ENCODE measurements at places on chromosomes 12 and 14. TPM values are rescaled to one million over a fixed set of nuclear protein-coding genes. Genes with fewer than 3 reads are reported as not detected.

- H3K4me1 ChIP-seq: peaks cover 18% of the 10 kb centered on the region
- no peak for DNase-seq
- H3K27me3 ChIP-seq: no peaks in the 10 kb centered on the region
- no peak overlapping the region for H3K4me3 ChIP-seq
- H3K36me3 ChIP-seq: peaks cover 8% of the 10 kb centered on the region
- H3K27ac ChIP-seq: no peak overlapping the region
Observed at GRCh38 chr14:103015426-103015825, 41.9 kb downstream of the CDC42BPB start.

- H3K36me3 ChIP-seq: no peaks in the 10 kb centered on the region
- no peak overlapping the region for H3K4me3 ChIP-seq
- no peaks in the 10 kb centered on the region for H3K27me3 ChIP-seq
Observed at GRCh38 chr12:59122784-59123183, 202.5 kb upstream of the LRIG3 start.

DNA sequence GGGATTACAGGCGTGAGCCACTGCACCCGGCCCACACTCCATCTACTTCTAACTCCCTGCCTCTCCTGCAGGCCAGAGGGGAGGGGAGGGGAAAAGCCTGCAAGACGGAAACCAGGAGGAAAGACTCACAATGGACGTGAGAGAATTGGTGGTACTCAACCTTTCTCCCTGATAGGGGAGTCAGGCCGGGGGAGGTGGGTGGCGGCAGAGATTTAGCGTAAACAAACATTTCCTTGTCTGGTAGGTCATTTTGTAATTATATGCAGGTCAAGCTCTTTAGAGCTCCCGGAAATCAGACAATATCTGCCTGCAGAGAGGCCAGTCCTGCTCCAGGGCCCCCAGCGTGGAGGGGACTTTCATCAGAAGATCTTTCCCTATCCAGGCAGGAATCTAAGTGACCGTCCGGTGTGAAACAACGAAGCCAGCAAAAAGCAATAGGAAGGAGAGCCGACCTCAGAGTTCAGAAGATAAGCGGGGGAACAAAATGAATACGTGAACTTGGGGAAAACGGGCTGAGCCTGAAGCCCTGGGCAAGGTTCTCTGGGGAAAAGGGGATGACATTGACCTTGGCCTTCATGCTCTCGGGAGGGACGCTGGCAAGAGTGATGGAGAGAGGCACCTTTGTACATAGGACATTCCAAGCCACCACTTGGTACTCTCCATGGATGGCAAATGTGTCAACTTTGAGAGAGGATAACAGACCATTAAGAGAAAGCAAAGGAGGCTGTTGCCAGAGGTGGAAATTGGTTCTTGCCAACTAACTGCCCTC, 62.3 kb downstream of the SPRING1 start:
- no peaks in the 10 kb centered on the region for H3K36me3 ChIP-seq
- peaks cover 3% of the 10 kb centered on the region for H3K27me3 ChIP-seq
- H3K4me3 ChIP-seq: no peak overlapping the region
- no peak overlapping the region for H3K27ac ChIP-seq
- peaks cover 2% of the 10 kb centered on the region for H3K4me1 ChIP-seq
- DNase-seq: no peak

DNA sequence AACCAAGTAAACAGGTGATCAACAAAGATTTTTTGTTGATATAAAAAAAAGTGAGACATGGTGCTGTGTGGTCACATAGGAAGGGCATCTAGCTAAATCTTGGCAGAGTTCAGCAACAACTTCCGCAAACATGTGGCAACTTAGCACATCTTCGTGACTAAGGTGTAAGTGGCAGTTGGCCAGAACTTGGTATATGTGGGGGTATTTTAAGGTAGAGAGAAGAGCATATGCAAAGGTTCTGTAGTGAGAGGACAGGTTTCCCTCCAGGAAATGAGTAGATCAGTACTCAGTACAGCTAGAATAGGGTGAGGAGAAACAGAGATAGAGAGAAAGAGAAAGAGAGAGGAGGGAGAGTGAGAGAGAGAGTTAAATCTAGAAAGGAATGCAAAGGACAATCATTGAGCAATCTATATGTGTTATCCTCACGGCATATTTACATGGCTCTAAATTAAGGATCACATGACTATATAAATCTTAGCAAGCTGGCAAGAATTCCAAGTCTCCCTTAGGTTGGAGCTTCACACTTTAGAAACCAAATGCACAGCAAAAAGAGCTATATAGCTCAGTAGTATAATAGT, 227.7 kb upstream of the HMGA2 start:
- H3K36me3 ChIP-seq: no peaks in the 10 kb centered on the region
- H3K4me3 ChIP-seq: no peak overlapping the region
- H3K4me1 ChIP-seq: peaks cover 19% of the 10 kb centered on the region
- H3K27ac ChIP-seq: peak overlapping the region; percentile 56

- H3K27ac ChIP-seq: no peak overlapping the region
- no peak for DNase-seq
- H3K4me3 ChIP-seq: no peak overlapping the region
- H3K36me3 ChIP-seq: no peaks in the 10 kb centered on the region
- no peaks in the 10 kb centered on the region for H3K4me1 ChIP-seq
- H3K27me3 ChIP-seq: no peaks in the 10 kb centered on the region
Observed at GRCh38 chr14:57139173-57139572, 129.5 kb downstream of the EXOC5 start.

DNA sequence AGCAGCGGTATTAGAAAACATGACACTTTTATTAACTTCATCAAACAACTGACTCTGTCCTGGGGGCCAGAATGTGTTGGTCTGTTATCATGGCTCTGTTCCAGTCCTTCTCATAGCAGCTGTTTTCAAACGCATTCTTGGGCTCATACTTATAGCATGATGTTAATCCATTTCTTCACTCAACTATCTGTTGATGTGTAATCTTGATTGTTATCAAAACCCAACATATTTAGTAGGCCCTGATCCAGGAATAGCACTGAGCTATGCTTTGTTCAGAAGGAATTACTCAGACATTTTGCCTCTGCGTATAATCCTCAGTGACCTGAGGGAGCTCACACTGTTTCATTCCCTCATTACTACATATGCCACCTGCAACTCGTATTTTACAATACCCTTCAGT, 315.9 kb downstream of the BMP4 start:
- DNase-seq: peak; percentile 75
- H3K4me3 ChIP-seq: no peak overlapping the region
- H3K27me3 ChIP-seq: peaks cover 9% of the 10 kb centered on the region
- no peaks in the 10 kb centered on the region for H3K36me3 ChIP-seq
- peaks cover 4% of the 10 kb centered on the region for H3K4me1 ChIP-seq
- H3K27ac ChIP-seq: no peak overlapping the region

GRCh38 chr12:131372171-131372475, 338.8 kb upstream of the SFSWAP start:
- DNase-seq: no peak
- no peaks in the 10 kb centered on the region for H3K36me3 ChIP-seq
- H3K4me1 ChIP-seq: no peaks in the 10 kb centered on the region
- H3K27me3 ChIP-seq: no peaks in the 10 kb centered on the region

- no peaks in the 10 kb centered on the region for H3K27me3 ChIP-seq
- peaks cover 15% of the 10 kb centered on the region for H3K4me1 ChIP-seq
- no peak overlapping the region for H3K27ac ChIP-seq
Observed at GRCh38 chr14:69606258-69607184, 4.9 kb upstream of the SUSD6 start.

DNA sequence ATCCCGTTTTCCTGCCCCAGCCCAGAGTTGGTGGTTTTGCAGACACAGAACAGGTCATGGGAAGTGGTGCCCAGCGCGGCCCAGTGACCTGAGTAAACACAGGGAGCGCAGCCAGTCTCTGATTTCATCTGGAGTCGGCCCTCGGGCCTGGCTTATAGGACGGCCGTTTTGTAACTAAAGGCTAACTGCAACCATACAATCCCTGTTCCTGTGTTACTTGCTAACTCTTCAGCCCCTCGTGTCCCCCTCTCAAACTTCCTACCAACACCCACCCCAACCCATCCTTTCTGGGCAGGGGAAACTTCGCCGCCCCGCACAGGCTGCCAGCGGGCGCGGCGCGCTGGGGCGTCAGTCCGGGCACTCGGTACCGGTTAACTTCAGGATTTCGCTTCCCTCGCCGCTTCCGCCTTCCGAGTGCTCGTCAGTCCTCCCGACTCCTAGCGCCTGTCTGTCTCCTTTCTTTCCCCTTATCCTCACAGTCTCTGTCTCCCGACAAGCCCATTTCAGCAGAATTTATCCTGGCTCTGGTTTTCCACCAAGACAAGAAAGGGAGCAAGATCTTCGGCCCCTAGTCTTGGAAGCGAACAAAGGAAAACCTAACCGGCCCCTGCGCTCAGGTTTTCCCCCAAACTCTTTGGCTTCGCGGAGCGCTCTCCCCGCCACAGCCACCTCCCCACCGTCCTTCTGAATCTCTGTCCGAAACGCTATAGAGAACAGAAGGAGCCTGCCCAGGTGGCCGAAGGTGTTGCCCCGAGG, 2.0 kb downstream of the SIX1 start:
- DNase-seq: peak; percentile 69
- no peaks in the 10 kb centered on the region for H3K27me3 ChIP-seq
- peaks cover 7% of the 10 kb centered on the region for H3K4me1 ChIP-seq
- peak overlapping the region; percentile 98 for H3K27ac ChIP-seq
- H3K36me3 ChIP-seq: peaks cover 24% of the 10 kb centered on the region

DNA sequence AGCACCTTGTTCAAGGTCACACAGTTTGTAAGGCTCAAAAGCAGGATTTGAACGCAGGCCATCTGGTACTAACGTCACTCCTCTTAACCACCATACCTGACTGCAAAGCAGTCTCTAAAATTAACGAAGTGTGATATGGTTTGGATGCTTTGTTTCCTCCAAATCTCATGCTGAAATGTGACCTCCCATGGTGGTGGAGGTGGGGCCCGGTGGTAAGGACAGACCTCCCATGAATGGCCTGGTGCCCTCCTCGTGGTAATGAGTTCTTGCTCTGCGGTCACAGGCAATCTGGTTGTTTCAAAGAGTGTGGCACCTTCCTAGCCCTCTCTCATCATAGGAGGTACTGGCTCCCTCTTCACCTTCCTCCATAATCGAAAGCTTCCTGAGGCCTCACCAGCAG, 102.2 kb upstream of the BCL2L14 start:
- DNase-seq: no peak
- no peaks in the 10 kb centered on the region for H3K36me3 ChIP-seq
- no peak overlapping the region for H3K4me3 ChIP-seq
- H3K27me3 ChIP-seq: peaks cover 37% of the 10 kb centered on the region

GRCh38 chr12:5997260-5997659, 52.2 kb upstream of the ANO2 start:
- no peak for DNase-seq
- H3K27me3 ChIP-seq: peaks cover 1% of the 10 kb centered on the region
- H3K4me1 ChIP-seq: no peaks in the 10 kb centered on the region

DNA sequence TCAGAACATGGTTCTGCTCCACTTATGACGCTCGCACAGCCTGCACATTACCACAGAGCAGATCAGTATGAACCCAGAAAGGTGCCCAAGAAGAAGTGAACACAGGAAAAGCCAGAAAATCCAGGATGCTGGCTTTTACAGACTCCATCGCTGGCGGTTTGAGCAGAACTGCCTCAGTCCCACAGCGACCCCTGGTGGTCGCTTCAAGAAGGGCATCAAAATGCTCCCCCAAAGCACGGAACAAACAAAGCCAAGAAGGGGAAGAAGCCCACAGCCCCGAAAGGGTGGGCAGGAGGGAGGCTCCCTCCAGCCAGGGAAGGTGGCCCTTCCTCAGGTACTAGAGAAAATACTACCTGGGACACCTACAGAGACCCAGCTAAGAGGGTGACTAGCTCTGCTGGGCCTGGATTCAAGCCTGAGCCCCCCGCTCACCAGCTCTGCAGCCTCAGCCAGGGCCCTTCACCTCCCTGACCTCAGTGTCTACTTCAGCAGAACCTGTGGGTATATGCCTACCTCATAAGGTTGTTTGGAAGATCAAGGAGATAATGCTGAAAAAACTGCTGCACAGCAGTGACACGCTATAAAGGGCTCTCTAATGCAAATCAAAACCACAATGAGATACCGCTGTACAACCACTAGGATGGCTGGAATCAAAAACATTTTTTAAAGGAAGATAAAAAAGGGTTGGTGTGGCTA, 98.1 kb downstream of the NCOR2 start:
- H3K4me3 ChIP-seq: no peak overlapping the region
- no peak overlapping the region for H3K27ac ChIP-seq
- no peak for DNase-seq
- no peaks in the 10 kb centered on the region for H3K27me3 ChIP-seq

- H3K27me3 ChIP-seq: no peaks in the 10 kb centered on the region
- peaks cover 5% of the 10 kb centered on the region for H3K4me1 ChIP-seq
- no peaks in the 10 kb centered on the region for H3K36me3 ChIP-seq
- H3K4me3 ChIP-seq: no peak overlapping the region
- H3K27ac ChIP-seq: no peak overlapping the region
Observed at GRCh38 chr14:90547250-90547649, 150.4 kb downstream of the CALM1 start.

- H3K27ac ChIP-seq: peak overlapping the region; percentile 99
- H3K4me1 ChIP-seq: peaks cover 53% of the 10 kb centered on the region
- peak; percentile 62 for DNase-seq
- no peaks in the 10 kb centered on the region for H3K27me3 ChIP-seq
- peaks cover 33% of the 10 kb centered on the region for H3K36me3 ChIP-seq
Observed at GRCh38 chr12:109461049-109461845, 15.9 kb downstream of the KCTD10 start.

- H3K27me3 ChIP-seq: no peaks in the 10 kb centered on the region
- no peaks in the 10 kb centered on the region for H3K4me1 ChIP-seq
- no peak overlapping the region for H3K4me3 ChIP-seq
- no peaks in the 10 kb centered on the region for H3K36me3 ChIP-seq
Observed at GRCh38 chr14:68312884-68313610, 479.8 kb downstream of the ZFP36L1 start.

- no peaks in the 10 kb centered on the region for H3K36me3 ChIP-seq
- no peak overlapping the region for H3K4me3 ChIP-seq
- no peak for DNase-seq
- peaks cover 14% of the 10 kb centered on the region for H3K27me3 ChIP-seq
- H3K27ac ChIP-seq: no peak overlapping the region
- no peaks in the 10 kb centered on the region for H3K4me1 ChIP-seq
Observed at GRCh38 chr12:4303750-4304149, 17.3 kb upstream of the TIGAR start.

GRCh38 chr12:132700212-132700822, 10.3 kb upstream of the PGAM5 start:
- peaks cover 39% of the 10 kb centered on the region for H3K36me3 ChIP-seq
- H3K27me3 ChIP-seq: no peaks in the 10 kb centered on the region
- peak; percentile 35 for DNase-seq
- no peak overlapping the region for H3K27ac ChIP-seq
- no peak overlapping the region for H3K4me3 ChIP-seq
- no peaks in the 10 kb centered on the region for H3K4me1 ChIP-seq

GRCh38 chr12:121822393-121823100, 18.7 kb downstream of the SETD1B start:
- no peaks in the 10 kb centered on the region for H3K4me1 ChIP-seq
- no peaks in the 10 kb centered on the region for H3K27me3 ChIP-seq
- H3K27ac ChIP-seq: no peak overlapping the region
- no peak for DNase-seq

The WSCD2 gene
- not detected for total RNA-seq

The RAB35 gene
- 35.0 TPM for total RNA-seq

The ITGB7 gene
- under 0.01 TPM for total RNA-seq

The APOF gene
- total RNA-seq: not detected

The OAS2 gene
- total RNA-seq: not detected

The MYF5 gene
- total RNA-seq: not detected

The RAD51AP1 gene
- 15.3 TPM for total RNA-seq

The TMEM121 gene
- 3.9 TPM for total RNA-seq

The ATP5MC2 gene
- total RNA-seq: 361 TPM

The RNASE7 gene
- not detected for total RNA-seq

The GSG1 gene
- 2.5 TPM for total RNA-seq

The FAM222A gene
- total RNA-seq: under 0.01 TPM

The MUCL1 gene
- not detected for total RNA-seq

The CCDC197 gene
- total RNA-seq: not detected

The RTL1 gene
- total RNA-seq: not detected

The LBHD2 gene
- not detected for total RNA-seq

The NID2 gene
- 102 TPM for total RNA-seq

The EML1 gene
- 42.3 TPM for total RNA-seq

The TSPAN11 gene
- 0.18 TPM for total RNA-seq
